Endothelial cell of coronary artery (primary cell): ENCODE measurements at places on chromosomes 3 and 15. TPM values are rescaled to one million over a fixed set of nuclear protein-coding genes. Genes with fewer than 3 reads are reported as not detected.

Gene MCTP2
- total RNA-seq: 0.47 and 1.3 TPM in 2 replicates

Gene GPR149
- total RNA-seq: not detected in 2 replicates

Gene RTP3
- not detected in 2 replicates for total RNA-seq

Gene MKRN3
- 1.2 TPM in 1 of 2 replicates, not detected in the other for total RNA-seq

Gene TNFAIP8L3
- 15.8 and 29.9 TPM in 2 replicates for total RNA-seq

Gene HCN4
- not detected in 2 replicates for total RNA-seq
